Tibial artery (tissue), 4 donors: ENCODE measurements at places on chromosomes 7 and 10.

DNA sequence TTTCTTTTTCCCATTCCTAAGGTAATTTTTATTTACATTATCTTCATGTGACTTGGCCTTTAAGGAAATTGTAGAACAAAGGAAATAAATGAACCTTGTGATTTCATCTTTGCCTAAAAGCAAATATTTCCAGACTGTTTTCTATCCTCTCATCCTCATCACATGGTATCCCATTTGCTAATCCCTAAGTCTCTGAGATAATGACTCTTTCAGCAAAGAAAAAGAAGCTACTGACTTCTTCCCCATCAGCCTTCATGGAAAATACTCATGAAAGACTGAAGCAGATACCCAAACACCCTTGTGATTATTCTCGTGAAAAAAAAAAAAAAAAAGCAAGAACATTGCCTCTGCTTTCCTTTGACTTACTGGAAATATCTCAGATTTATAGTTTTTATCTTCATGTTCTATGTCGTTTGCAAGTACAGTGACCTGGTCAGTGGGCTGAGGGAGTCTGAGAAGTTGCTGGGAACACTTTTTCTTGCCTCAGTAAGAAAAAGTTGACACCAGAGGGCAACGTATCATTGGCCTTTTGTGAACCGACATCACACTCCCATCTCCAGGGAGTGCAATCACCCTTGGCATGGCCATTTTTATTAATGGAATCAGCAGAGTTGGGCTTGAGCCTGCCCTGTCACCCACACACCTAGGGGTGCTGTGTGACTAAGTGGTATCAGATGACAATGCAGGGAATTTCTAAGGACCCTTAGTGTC, 246.0 kb upstream of the KMT2E start:
- DNase-seq: no peak

DNA sequence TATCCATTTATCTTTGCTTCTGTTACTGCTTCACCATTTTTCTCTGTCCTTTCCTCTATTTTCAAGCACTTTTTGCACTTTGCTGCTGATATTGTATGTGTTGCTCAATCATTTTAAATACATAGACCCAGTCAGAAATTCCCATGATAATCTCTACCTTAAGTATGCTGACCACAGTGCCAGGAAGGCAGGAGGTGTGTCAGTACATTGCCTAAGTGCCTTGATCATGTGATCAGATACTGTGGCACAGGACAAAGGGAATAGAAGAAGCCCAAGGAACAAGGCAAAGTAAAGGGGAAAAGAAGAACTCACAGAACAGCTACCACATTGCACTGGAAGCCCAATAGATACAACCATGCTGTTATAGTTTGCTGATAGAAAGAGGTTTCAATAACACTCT, 53.7 kb upstream of the CD36 start:
- no peak for DNase-seq

GRCh38 chr7:39650676-39651075, 27.3 kb downstream of the RALA start:
- peak; percentile 60 for DNase-seq

GRCh38 chr10:21808550-21808949, 195.0 kb downstream of the DNAJC1 start:
- no peak for DNase-seq

DNA sequence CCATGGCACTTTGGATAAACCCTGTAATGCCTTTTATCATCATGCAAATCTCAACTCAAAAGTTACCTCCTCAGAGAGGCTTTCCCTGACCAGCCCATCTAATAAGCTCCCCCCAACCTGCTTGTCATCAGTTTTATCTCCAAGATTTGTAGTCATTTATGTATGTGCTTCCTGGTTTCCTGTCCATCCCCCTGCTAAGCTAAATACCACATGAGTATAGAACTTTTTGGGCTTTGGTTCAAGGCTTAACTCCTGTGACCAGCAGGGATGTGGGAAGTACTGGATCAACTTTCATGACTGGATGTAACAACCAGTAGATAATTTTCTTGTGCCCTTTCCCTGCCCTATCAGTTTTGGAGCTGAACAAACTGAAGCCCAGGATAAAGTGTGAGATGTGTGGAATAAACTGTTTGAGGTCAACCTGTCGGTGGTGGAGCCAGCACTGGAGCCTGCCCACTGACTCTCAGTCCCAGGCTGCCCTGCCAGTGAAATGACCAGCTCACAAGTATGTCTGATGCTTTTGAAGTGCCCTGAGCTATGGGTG, 148.6 kb downstream of the CYP26A1 start:
- DNase-seq: no peak

DNA sequence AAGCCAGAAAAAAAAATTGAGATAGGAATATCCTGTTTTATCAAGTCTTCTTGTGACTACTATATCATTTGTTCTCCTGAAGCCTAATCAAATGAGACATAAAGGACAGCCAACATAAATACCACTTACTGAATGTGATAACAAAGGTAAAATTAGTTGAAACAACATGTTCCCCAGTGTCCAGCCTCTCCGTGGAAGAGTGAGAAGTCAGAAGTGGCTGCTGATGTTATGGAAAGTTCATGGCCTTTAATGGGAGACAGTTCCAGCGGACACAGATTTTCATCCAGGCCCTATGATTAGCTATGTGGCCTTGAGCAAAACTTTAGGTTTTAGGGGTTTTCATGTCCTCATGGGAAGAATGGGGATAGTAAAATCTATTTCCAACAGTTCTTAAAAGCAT, 724.3 kb downstream of the SUGCT start:
- DNase-seq: no peak

GRCh38 chr10:76961841-76962240, 675.8 kb downstream of the KCNMA1 start:
- DNase-seq: no peak

GRCh38 chr10:23441251-23441650, 2.4 kb downstream of the OTUD1 start:
- no peak for DNase-seq

DNA sequence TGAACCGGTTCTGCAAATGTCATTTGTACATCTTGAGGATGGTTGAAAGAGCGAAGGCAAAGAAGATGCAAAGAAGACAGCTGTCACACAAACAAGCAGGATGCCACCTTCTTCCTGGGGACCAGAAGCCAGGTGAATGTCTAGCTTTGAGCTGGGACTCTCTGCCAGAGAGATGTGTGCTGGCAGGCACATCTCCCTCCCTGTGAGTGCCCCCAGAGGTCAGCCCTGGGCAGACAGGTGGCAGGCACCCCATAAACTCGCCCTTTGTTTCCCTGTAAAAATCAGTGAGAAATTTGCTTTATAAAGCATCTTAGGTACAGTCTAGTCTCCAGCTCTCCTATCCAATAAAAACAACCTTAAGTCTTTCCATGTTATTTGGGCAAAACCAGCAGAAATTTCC, 2.6 kb upstream of the TCERG1L start:
- no peak for DNase-seq

DNA sequence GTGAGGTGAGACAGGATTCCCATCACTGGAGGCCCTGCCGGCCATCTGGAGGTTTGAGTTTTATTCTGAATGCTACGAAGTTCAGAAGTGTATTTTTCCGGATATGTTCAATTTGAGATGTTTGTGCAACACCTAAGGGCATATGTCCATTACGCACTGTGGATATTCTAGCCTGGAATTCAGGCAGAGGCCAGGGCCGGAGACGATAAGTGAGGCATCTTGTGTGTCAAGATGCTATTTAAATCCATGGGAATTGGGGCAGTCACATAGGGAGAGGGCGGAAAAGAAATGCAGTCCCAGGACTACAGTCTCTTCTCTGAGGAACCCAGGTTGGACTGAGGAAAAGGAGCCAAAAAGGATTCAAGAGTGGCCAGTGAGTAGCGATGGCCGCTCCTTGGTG, 1.9 kb upstream of the SUV39H2 start:
- DNase-seq: no peak

DNA sequence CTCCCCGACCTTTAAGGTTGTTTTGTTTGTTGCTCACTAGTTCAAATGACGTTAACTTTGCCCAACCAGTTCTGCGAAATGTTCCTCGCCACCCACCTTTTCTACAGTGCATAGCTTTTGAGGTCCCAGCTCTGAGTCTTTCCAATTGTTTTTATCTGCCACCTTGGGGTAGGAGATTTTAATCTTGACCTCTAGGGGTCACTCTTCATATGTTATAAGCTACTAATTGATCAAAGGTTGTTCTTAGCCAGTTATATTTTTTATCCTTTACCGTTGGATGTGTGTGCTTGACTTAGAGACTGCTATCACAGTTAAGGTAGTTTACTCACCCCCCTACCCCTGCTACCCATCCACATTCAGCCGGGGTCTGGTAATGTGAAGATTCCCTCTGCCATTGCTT, 372.4 kb downstream of the SUGCT start:
- no peak for DNase-seq

DNA sequence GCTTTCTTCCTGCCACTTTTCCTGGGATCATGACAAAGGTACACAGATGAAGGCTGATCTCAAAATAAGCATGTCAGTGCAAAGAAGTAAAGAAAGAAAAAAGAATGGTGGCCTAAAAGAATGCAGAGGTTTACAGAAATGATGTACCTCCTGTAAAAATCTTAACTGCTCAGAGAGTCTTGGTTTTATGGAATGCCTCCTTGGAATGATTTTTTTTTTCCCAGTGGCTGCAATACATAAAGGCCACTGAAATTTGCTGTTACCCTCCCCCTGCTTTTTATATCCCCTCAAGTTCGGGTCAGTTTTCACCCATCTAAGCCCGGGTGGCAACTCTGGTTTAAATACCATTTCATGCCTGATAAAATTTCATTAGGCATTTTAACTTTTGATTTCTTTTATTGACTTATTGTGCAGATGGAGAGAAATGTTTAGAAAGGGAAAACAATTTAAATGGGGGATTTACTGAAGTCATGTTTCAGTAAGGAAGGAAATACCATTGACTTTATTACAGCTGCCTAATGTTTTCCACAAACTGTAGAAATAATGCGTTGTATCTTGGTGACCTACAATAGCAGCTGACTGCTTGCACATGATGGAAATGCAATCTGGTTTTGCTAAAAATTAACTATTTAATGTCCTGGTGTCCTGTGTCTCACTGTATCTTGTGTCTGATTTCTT, 102.5 kb downstream of the SAMD9 start:
- no peak for DNase-seq

GRCh38 chr7:65925040-65925439, 52.2 kb downstream of the VKORC1L1 start:
- no peak for DNase-seq

DNA sequence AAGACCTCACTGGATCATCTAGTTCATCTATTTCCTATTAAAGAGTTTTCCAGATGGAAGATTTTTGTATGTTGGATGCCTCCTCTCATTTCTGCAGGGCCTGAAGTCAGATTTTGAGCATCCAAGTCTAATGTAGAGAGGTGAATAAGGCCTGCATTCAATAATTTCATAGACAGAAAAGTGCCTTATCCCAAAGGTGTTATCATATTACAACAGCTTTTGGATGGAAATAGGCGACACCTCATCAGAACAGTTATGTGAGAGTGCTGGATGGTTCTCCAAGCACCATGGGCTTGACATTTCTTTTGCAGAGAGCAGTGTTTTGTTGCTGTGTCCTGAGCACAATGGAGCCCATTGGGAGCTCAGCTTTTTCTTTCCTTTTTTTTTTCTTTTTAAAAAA, 162.4 kb upstream of the MEOX2 start:
- DNase-seq: no peak

- DNase-seq: no peak
Observed at GRCh38 chr10:33143160-33143728, 185.2 kb upstream of the ITGB1 start.

DNA sequence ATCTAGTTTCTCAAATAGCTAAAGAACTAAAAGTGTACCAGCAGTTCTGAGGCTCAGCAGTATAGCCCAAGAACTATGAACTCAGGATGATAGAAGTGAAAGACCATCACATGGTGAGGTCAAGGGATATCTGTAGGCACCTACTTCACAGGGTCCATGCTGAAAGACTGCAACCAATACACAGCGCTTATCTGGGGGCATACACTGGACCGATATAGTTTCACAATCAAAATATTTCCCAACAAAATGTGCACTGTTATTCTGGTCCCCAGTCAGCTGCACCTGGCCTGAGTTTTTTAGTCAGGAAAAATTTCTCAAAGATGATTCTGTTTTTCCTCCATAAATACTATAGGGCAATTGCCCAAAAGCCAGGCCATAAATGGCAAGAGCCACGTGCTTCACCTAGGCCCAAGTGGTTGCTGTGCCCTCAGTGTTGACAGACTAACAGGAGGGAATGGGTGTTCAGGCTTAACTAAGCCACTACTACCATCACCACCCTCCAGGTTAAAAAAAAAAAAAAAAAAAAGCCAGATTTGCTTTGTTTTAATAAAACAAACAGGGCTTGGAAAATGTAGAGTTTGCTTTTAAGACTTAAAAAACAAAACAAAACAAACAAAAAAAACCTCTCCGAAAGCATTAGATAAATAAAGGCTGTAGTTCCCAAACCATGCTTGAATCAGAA, 58.5 kb downstream of the OGDH start:
- DNase-seq: no peak

- DNase-seq: no peak
Observed at GRCh38 chr10:75238182-75239095, 2.7 kb upstream of the COMTD1 start.

GRCh38 chr7:96238976-96239766, 82.7 kb downstream of the SLC25A13 start:
- DNase-seq: no peak

DNA sequence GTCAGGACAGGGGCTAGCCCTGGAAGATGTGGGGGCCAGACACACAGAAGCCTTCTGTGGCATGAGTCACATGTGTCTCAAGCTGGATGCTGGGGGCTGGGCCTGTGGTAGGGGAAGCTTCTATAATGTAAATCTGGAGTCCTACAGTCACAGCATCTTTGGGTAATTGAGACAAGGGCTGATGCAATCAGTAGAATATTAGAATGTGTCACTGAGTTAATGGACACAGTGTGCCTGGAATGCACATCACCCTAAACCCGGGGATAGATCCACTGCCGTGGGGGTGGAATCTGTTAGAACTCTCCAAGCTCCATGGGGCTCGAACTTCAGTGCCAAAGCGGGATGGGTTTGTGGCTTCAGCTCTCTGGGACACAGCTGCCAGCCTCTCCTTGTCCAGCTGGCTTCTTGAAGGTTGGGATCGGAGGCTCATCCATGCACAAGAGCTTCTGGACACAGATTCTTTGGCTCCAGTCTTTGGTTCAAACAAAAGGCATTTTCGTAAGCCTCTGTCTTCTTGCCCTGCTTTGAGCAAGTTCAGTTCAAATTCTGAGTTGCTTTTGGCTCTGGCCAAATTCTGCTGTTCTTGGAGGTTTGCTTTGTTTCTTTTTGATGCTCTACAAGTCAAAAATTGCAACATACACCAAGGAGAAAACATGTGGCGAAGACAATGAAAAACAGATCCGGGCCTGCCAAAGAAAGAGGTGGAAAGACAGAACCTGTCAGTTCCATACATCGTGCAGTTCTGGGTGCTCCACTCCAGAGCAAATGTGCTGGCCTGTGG, 194.8 kb upstream of the ZNF32 start:
- DNase-seq: peak; percentile 90
